ENCODE measurements at places on chromosomes 11 and 22.

- no peak for DNase-seq
Observed at GRCh38 chr22:47190276-47190956, 428.0 kb downstream of the TBC1D22A start.

- no peak for DNase-seq
Observed at GRCh38 chr11:129698212-129698611, 117.4 kb upstream of the TMEM45B start.

DNA sequence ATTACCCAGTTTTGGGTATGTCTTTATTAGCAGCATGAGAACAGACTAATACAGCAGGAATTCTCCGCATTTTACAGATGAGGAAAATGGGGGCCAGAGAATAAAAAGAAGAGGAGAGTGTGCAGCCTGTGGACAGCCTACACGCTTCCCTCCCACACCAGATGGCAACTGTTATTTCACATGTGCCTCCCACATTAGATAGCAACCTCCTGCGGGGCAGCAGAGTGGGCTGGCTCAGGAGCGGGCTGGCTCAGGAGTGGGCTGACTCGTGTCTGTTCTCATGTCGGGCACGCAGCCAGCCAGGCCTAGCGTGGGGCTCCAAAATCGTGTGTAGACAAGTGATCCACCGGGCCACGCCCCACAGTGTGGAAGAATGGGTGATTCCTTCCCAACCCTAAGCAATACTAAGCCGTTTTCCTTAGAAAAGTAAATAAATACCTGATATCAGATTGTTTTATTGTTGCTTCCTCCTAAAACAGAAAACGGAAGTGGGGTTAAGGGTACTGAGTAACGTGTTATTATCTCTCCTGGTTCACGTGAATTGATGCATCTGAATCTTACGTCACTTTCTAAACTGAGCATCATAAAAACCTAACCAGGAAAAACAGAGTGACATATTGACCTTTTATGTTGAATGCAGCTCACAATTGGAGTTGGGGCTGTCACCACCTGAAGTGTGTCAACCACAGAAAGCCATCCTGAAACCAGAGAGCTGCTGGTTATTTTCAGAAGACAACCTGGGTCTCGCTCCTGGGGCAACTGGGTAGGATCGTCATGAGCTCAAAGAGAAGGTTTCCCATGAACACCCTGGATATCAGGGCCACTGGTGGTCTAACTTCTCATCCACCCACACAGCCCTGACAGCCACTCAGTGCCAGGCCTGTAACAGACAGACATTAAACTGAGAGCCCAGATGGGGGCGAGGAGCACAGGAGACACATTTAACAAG, 3.3 kb downstream of the TTLL1 start:
- DNase-seq: no peak

DNA sequence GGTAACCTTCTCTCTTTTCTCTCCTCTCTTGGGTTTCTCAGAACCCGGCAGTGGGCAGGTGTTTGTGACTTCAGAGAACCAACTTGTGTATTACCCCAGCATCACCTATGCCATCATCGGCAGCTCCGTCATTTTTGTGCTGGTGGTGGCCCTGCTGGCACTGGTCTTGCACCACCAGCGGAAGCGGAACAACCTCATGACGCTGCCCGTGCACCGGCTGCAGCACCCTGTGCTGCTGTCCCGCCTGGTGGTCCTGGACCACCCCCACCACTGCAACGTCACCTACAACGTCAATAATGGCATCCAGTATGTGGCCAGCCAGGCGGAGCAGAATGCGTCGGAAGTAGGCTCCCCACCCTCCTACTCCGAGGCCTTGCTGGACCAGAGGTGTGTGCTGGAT, 62.2 kb downstream of the COMMD9 start:
- DNase-seq: no peak

- no peak for DNase-seq
Observed at GRCh38 chr11:2593393-2593950, 106.3 kb downstream of the KCNQ1OT1 start.

GRCh38 chr22:49996518-49997250, 15.9 kb downstream of the IL17REL start:
- no peak for DNase-seq

- no peak for DNase-seq
Observed at GRCh38 chr11:80473562-80473961, 1032.7 kb upstream of the TENM4 start.

DNA sequence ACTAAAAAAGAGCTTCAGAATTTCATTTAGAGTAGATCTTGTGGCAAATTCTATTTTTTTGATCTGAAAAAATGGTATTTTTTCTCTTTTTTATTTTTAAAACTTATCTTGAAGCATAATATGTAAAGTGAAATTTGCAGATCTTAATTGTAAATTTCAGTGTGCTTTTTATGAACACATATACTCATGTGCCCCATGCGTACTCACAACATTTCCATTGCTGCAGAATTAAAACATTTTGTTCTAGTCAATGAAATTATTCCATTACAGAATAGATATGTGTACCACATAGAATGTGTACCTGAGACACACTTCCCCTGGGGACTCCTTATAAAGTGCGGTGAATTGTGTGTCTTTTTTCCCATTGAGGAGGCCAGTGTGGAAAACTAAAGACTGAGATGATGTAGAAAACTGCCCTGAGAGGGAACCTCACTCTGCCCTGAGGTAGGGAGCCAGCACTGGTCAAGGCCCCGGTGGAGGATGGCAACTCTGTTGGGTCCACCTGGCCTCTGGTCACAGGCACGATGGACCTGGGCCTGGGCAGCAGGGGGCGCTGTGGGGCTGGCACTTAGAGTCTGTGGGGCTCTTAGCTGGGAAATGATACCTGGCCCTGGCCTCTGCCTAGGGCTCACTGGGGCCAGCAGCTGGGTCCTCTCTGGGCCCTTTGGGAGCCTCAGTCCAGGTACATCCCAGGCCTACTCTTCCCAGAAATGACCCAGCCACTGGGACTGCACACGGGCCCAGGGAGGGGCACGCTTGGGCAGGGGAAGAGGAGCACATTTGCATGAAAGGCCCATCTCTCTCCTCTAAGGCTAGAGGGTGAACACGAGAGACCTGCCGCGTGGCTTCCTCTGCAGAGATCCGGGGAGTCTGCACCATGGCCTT, 77.9 kb upstream of the TOP3B start:
- no peak for DNase-seq

DNA sequence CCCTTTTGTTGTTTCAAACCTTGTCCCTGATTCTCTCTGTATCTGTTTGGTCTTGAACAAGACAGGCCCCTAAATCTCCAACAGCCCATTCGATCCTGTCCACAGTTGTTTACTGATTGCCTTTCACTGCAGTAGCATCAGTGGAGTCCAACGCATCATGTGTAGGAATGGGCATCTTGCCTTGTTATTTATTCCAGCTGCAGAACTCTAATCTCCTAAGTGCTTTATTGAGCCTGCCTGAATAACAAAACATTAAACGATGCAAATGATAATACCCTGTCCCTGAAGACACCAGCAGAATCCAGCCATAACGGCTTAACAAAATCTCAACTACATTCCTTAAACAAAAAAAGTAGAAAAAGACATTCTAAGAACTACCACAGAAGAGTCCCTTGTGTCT, 50.1 kb downstream of the SLC35F2 start:
- DNase-seq: no peak

DNA sequence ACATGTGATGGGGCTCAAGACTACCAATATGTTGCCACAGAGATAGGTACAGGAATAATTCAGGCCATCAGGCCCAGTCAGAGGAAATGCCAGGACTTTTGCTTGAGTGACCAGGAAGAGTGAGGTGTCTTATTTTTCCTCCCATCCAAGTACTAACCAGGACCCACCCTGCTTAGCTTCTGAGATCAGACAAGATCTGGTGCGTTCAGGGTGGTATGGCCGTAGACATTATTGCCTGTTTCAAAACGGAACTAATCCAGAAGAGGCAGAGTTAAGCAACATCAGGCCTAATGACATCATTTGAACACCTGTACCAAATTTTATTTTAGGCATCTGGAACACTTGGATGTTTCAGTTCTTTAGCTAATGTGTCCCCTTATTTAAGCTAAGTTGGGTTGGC, 205.5 kb upstream of the POU2AF2 start:
- DNase-seq: no peak

DNA sequence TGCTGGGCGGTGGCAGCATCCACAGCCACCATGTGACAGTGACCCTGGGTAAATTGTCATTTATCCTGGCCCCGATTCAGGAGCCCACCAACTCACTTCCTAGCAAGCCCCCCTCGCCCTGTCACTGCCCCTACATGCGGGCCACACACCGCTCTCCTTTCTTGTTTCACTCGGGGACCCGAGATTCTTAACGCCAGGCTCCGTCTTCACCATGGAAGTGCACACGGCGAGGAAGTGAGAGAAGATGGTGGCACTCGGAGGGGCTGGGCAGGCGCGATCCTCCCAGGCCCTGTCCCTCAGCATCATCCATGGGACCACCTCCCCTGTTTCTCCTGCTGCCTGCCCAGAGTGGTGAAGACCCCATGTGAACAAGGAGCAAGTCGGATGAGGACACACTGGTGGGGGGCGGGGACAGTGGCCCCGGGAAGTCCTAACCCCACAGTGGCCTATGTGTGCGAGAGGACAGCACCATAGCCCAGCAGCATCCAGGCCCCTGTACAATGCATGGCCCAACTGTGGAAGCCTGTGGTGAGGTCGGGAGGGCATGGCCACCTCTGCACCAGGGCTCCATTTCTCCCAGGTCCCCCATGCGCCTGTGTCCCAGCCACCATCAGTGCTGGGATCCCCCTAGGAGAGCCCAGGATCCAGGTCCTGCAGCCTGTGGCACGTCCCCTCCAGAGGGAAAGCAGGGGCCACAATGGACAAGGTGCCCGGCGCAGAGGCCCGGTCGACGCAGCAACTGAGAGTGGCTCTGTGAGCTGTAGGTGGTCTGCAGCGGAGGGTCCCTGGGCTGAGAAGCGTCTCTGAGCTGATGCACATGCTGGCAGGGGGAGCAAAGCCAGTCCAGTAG, 262.8 kb downstream of the BRD1 start:
- no peak for DNase-seq

GRCh38 chr11:126696982-126697381, 303.6 kb downstream of the KIRREL3 start:
- DNase-seq: no peak

DNA sequence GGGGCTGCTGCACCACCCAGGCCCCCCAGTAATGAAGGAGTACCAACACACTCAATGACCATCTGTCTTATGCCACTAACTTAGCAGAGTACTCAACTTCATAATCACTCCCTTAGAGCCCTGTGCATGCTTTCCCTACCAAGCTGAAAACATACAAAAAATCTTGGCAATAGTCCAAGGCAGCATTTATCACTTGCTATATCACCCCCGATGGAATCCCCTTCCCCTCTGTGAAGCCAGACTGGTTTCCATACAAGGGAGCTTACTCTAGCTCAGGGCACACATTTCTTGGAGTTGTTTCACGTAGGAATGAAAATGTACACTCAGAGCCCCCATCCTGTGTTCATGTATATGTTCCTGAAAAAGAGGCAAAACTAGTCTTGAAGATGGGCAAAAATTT, 301.3 kb upstream of the TENM4 start:
- DNase-seq: no peak

GRCh38 chr11:116473790-116474346, 298.9 kb downstream of the BUD13 start:
- DNase-seq: no peak

- DNase-seq: no peak
Observed at GRCh38 chr11:95697614-95698408, 91.8 kb downstream of the FAM76B start.

- peak; percentile 46 for DNase-seq
Observed at GRCh38 chr11:35563484-35564244, 38.2 kb upstream of the PAMR1 start.

GRCh38 chr22:39927544-39927943, 26.7 kb downstream of the GRAP2 start:
- DNase-seq: no peak

DNA sequence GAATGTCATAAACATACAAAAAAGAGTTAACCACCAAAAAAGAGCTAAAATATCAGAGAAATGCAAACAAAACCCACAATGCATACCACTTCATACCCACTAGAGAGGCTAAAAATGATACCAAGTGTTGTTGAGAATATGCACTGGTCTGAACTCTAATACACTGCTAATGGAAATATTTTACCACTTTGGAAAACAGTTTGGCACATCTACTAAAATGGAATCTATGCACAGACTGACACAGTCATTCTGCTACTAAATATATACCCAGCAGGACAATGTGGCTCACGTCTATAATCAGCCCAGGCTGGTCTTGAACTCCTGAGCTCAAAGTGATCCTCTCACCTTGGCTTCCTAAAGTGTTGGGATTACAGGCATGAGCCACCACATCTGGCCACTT, 18.0 kb downstream of the MAPK1 start:
- DNase-seq: peak; percentile 39

GRCh38 chr11:113267493-113267892, 46.9 kb upstream of the TTC12 start:
- no peak for DNase-seq

DNA sequence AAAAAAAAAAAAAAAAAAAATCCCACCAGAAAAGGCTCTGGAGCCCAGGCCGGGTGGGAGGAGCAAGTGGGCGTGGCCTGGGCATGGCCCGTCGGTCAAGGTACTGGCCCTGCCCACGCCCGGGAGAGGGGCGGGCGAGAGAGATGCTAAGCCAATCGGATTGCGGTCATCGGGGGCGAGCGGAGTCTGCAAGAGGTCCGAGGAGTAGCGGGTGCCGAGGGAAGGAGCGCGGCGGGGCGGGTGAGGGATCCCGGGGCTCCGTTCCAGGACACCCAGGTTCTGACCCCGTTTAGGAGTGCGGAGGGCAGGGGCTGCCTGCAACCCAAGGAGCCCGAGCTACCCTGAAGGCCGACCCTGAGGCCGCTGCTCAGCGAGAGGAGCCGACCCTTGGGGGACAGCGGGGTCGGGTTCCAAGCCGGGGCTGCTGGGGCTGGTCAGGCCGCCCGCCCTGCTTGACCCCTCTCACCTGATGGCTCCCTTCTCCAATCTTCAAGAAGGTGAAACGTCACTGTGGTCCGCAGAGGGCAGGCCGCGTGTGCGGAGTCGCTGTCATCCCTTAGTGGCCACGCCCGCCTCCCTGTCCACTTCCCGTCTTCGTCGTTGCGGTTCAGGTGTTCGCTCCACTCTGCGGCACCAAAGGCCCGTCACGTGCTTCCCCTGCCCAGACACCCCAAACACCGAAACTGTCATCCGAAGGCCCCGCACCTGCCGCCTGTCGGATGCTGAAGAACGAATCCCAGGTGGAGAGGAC, 11.1 kb upstream of the TAB1 start:
- peak; percentile 81 for DNase-seq

GRCh38 chr22:43890901-43891331, 897 bp downstream of the PNPLA5 start:
- DNase-seq: peak; percentile 20

DNA sequence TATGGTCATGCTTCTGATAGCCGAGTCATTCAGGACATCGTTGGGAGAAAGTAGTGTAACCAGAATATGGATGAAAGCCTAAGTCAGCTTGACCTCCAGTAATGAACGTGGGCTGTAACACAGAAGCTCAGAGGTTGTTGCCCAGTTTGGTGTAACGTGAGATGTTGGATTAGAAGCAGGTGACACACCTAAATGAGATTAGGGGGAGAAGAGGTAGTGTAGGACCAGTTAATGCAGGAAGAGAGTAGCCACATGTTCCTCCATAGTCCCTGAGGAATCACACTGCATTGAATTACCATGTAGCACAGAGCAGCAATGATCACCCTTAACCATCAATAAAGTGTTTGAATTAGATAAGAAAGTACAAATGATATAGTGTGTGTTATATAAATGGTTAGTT, 20.4 kb downstream of the FBXO7 start:
- DNase-seq: no peak
